ENCODE measurements at places on chromosomes 16 and 17.

DNA sequence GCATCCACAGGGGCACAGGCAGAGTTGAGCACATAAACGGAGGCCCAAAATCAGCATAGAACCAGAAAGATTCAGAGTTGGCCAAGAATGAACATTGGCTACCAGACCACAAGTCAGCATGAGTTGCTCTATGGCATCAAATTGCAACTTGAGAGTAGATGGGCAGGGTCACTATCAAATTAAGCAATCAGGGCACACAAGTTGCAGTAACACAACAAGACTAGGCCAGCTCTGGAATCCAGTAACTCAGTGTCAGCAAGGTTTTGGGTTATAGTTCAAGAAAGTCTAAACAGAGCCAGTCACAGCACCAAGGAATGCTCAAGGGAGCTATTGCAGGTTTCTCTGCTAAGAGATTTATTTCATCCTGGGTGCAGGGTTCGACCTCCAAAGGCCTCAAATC, 12.9 kb downstream of the G6PC1 start:
- no peak for DNase-seq

DNA sequence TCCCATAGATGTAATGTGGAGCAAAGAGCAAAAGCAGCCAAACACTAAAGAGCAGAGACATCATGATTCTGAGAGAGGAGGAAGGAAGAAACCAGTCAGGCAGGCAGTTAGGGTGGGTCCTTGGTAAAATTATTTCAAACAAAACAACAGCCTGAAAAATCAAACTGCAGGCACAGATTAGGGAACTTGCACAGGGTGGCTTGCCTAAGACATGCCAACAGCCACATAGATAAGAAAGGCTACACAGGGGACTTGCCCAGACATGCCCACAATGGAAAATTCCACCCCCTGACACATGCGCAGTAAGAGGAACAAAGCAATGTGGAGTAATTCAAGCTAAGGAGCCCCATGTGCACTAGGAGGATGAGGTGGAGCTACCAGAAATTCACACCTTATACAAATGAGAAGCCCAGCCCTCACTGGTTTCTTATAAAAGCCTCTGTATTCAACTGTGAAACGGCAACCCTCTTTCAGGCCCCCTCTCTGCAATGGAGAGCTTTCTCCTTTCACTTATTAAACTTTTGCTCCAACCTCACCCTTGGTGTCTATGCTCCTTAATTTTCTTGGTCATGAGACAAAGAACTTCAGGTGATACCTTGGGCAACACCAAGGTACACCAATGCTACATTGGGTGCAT, 7.3 kb upstream of the GAS7 start:
- no peak for DNase-seq

DNA sequence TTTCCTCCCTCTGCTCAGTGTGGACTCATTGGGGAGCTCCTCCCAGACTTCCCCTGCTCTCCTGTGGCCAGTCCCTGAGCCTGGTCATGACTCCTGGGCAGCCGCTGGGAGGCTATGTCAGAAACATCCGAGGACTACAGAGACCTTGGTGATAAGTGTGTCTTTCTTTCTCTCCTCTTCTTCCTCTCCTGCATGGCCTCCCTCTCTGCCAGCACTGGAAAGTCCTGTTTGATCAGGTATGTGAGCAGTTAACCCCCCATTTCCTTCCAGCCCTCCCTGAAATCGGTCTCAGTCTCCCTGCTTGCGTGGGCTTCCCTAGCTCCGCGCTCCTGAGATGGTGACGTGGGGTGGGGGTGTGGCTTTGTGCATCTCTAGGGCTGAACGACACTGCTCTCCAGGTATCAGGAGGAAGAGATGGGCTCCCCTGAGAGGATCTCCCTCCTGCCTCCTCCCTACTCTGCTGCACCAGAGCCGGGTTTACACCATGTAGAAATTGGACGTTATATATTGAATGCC, 2.1 kb downstream of the RHBDL3 start:
- DNase-seq = no peak

GRCh38 chr16:86073763-86074493, 175.0 kb downstream of the IRF8 start:
- DNase-seq = no peak

DNA sequence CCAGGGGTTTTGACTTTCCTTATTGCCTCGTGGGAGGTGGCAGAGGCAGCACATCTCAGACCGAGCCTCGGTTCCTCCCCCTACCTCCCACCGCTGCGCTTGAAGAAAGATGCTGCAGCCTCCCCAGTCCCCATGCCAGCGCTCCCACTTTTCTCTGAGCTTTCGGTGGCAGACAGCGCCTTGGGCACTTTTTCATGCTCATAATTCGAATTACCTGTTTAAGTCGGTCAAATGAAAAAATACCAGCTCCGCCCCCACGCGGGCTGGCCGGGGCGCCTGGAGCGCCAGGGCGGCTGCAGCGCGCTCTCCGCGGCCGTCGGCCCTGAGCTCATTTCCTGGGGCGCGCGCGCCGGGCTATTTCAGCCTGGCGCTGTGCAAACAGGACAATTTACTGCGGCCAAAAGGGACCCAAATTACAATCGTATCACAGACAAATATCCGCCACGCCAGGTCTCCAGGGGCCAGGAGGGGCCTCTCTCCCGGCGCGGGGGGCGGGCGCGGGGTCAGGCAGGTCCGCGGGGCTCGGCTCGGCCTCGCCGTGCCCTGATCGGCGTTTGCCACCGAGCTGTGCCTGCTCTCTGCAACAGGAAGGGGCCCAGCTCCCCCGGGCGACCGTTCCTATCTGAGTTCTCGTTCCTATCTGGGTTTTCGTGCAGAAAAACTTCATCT, 45.0 kb downstream of the SOST start:
- no peak for DNase-seq
